ENCODE measurements at places on chromosomes 13 and 19. TPM values are rescaled to one million over a fixed set of nuclear protein-coding genes. Genes with fewer than 3 reads are reported as not detected.
A peak's percentile ranks its signal among the peaks of the same experiment; 100 is the strongest.

DNA sequence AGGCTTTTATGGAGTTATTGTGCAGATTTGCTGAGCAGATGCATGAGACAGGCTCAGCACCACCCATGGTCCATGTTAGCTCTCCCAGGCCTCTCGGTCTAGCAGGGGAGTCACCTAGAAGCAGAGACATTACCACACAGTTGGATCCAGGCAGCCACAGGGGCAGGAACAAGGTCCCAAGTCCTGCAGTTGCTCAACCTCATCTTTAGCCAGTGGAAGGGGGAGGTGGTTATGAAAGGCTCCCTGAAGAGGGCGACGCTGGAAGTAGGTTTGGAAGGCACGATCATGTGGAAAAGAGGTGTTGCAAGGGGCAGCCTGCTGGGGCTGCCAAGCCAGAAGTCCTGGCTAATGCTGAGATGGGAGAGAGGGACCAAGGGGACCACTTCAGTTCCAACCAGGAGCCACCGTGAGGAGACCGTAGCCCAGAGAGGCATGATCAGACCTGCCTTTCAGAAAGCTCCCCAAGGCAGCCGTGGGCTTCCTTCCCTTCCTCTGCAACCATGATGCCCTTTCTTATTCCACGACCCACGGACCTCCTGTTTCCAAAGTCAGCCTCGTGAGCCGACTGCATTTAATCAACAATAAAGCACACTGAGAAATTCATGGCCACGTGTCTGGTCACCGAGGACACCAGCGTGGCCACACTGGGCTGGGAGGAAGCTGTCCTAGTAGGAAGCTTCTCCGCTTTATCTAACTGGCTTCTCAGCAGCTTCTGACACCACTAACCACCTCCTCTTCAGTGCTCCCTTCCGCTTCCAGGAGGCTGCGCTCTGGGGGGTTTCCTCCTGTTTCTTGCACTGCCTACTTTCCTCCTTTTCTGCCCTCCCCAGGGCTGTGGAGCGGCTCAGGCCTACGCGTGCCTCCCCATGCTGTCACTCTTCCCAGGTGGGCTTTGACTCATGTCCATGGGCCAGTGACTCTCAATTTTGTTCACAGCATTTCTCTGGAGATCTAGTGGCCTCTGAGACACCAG is 2.6 kb downstream of the AP1M1 start:
- peaks cover 24% of the 10 kb centered on the region for H3K4me1 ChIP-seq
- peaks cover 20% of the 10 kb centered on the region for H3K36me3 ChIP-seq
- no peak overlapping the region for H3K4me3 ChIP-seq
- no peaks in the 10 kb centered on the region for H3K27me3 ChIP-seq
- DNase-seq: no peak

- H3K4me1 ChIP-seq: no peaks in the 10 kb centered on the region
- no peak overlapping the region for H3K27ac ChIP-seq
- no peaks in the 10 kb centered on the region for H3K36me3 ChIP-seq
- no peak for DNase-seq
- H3K27me3 ChIP-seq: no peaks in the 10 kb centered on the region
Measured at GRCh38 chr13:70390968-70391367, 282.7 kb upstream of the KLHL1 start.

DNA sequence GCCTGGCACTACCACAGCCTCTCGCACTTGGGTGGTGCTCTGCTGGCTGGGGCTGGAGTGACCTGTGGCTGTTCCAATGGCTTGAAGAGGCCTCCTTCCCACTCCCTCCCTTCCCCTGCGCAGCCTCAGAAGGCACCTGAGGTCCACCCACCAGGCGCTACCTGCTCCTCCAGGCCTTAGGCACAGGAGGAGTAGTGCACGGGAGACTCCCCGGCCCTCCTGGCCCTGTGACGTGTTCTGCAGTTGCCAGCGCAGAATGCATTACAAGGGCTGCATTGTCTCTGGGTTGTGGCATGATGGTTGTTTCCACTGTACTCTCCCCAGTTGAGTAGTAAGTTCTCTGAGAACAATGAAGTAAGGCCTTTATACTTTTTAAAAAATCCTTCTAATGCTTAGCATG is 128.6 kb downstream of the TEX29 start:
- H3K4me1 ChIP-seq: no peaks in the 10 kb centered on the region
- no peaks in the 10 kb centered on the region for H3K36me3 ChIP-seq
- no peaks in the 10 kb centered on the region for H3K27me3 ChIP-seq

DNA sequence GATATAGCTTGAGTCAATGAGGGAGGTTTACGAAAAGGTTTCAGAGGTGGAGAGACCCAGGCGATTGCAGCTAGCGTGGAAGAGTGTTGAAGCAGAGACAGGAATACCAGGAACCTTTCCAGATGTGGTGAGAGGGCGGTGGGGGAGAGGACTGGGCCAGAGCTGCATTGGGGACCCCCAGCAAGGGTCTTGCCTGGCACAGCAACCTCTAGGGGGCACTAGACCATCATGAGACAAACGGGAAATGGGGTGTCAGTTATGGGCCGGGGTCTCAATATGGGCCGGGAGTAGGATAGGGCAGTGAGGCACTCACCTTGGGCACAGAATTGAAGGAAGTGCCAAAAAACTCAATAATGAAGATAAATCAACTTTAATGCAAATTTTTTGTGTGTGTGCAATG is 2.1 kb upstream of the LRP3 start:
- H3K36me3 ChIP-seq: no peaks in the 10 kb centered on the region
- H3K4me3 ChIP-seq: no peak overlapping the region
- DNase-seq: no peak

DNA sequence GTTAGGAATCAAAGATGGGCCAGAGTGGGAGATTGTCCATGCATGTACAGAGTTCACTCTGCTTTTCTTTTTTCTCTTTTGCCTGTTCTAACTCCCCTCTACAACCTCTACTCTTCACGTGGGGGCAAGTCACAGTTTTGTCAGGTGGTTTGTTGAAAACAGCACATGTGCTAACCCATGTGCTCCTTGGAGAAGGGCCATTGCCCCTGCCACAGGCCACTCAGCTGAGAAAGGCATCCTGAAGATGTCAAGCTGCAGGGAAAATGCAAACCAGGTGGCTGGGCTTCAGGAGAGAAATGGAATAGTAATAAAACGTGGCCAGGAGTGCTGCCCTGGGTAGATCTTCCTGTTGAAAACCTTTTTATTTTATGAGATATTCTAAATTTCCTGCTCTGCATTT is 35.3 kb upstream of the SLC10A2 start:
- H3K4me1 ChIP-seq: peaks cover 19% of the 10 kb centered on the region
- DNase-seq: no peak
- peak overlapping the region; percentile 5 for H3K27ac ChIP-seq
- H3K36me3 ChIP-seq: no peaks in the 10 kb centered on the region
- no peak overlapping the region for H3K4me3 ChIP-seq
- no peaks in the 10 kb centered on the region for H3K27me3 ChIP-seq

The KCNRG gene
- polyA plus RNA-seq: 0.90 TPM
